ENCODE measurements at places on chromosomes 11 and 22.

DNA sequence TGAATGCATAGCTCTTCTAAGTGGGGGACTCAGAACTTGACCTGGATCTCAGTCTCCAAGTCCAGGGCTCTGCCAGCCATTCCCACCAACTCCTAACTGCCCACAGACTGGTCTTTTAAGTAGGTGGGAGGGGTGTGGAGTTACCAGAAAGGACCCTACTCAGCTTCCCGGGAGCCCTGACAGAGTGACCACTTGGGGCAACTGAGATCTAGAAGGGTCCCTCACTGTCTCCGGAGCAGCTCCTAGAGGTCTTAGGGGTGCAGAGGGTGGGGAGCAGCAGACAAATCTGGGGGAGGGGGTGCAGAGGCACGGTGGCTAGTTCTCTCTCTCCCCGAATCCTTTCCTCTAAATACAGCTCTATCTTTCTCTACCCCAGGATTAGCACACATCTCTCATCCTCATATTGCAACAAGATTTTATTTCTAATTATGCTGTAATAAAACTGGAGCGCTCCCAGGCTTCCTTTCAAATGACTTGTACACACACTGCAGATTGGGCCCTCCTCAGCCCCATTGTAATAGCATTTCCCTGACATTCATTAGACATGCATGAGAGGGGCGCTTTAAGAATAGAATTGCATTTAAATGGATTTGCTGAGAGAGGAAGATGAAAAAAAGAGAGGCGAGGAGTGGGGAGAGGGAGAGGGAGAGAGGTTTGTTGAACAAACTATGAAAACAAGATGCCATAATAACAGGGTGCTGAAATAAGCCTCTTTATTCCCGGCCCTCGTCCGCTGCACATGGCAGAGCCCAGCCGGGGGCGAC lies 219.0 kb downstream of the CEP164 start:
- no peak for DNase-seq

- no peak for DNase-seq
These were observed 281.7 kb downstream of the NXPE2 start for GRCh38 chr11:114959953-114960505.

DNA sequence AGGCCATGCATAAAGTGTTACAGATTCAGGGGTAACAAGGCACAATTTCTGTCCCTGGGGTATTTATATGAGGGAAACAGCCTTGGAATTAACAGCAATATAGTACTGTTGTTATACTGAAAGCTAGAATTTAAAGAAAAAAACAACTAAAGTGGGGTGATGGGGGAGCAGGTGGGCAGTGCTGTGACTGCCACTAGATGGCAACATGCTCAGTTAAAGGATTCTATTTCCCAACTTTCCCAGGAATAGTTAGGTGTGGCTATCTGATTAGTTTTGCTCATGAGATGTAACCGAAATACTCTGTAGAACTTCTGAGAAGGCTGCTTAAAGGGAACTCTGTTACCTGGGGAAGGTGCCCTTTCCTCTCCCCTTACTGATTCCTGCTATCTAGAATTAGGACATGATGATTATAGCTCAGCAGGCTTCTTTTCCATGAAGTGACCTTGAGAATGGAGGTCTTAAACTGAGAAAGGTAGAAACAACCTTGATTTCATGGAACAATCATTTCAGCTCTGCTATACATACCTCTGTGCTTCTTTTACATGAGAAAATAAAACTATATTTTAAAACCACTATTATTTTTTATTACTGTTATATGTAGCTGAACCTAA lies 102.6 kb downstream of the RELT start:
- peak; percentile 66 for DNase-seq

GRCh38 chr11:96188243-96189006 lies 154.6 kb downstream of the MAML2 start:
- DNase-seq, result peak; percentile 90

- DNase-seq, result no peak
These were observed 2.0 kb upstream of the OR52B4 start for GRCh38 chr11:4370166-4370565.

- peak; percentile 45 for DNase-seq
These were observed at the start of gene BAIAP2L2 for GRCh38 chr22:38110008-38110862. BAIAP2L2 (minus strand) TSS chr22:38110684; CDS start chr22:38110525, 159 bp downstream.

DNA sequence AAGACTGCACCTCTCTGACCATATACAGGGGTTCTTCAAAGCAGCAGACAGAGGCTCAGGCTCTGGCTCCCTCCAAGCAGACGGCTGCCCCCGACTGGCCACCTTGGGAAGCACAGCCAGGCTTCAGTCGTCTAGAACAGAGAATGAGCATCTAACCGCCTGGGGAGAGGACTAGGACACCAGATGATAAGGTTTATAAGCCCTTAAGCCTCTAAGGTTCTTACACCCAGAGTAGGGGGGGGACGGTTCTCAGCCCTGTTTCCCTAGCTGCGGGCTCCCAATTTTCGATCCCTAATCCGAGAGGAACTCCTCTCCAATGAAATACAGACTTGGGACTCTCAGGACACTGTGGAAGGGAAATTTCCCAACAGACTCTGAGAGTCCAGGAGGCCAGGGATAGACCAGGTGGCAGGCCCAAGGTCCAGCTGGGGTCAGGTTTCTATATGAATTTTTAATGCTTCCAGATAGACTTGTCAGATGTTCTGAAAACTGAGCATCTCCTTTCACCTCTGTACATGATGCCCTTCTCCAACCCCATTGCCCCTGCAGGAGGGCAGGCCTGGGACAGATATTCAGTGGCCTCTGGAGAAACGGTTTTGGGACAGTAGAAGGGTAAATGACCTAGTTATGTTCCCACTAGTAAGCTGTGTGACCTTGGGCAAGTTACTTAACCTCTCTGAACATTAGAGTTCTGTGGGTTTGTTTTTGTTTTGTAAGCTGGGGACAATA lies 20.2 kb downstream of the RTN4RL2 start:
- peak; percentile 63 for DNase-seq

GRCh38 chr11:70871881-70872280 lies 380.5 kb downstream of the SHANK2 start:
- peak; percentile 26 for DNase-seq

DNA sequence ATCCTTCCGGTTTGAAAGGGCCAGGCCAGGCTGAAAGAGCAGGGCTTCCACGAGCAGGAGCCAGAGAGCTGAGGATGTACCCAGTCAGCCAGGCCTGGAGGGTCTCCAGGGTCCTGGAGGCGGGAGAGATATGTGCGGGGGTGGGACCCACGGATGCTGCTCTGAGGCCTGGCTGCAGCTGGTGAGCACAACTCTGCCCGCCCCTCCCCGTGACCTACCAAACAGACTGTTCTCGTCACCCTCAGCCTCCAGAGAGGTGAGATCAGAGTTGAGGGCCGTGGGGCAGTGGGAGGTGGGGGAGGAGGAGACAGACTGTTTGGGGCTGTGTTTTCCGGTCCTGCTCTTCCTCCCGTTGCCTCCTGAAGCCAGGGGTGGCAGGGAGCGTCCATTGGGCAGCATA lies 42.2 kb downstream of the TRIOBP start:
- no peak for DNase-seq

GRCh38 chr11:27771516-27771915 lies 71.3 kb upstream of the BDNF start:
- DNase-seq, result no peak

DNA sequence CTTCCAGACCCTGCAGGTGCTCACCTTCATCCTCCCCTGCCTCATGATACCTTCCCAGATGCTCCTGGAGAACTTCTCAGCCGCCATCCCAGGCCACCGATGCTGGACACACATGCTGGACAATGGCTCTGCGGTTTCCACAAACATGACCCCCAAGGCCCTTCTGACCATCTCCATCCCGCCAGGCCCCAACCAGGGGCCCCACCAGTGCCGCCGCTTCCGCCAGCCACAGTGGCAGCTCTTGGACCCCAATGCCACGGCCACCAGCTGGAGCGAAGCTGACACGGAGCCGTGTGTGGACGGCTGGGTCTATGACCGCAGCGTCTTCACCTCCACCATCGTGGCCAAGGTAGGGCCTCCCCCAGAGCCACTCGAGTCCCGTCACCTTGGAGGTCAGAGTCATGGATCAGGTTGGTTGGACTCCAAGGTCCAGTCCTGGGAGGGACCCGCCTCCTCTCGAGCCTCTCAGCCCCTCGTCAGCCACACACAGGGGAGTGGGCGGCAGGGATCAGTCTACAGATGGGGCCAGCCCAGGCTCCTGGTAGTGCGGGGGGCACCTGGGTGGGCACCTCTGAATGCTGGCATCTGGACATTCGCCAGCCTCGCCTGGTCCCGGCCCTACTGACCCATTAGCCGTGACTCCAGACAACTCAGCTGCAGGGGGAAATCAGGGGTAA lies 34.8 kb upstream of the SLC22A12 start:
- DNase-seq, result no peak

DNA sequence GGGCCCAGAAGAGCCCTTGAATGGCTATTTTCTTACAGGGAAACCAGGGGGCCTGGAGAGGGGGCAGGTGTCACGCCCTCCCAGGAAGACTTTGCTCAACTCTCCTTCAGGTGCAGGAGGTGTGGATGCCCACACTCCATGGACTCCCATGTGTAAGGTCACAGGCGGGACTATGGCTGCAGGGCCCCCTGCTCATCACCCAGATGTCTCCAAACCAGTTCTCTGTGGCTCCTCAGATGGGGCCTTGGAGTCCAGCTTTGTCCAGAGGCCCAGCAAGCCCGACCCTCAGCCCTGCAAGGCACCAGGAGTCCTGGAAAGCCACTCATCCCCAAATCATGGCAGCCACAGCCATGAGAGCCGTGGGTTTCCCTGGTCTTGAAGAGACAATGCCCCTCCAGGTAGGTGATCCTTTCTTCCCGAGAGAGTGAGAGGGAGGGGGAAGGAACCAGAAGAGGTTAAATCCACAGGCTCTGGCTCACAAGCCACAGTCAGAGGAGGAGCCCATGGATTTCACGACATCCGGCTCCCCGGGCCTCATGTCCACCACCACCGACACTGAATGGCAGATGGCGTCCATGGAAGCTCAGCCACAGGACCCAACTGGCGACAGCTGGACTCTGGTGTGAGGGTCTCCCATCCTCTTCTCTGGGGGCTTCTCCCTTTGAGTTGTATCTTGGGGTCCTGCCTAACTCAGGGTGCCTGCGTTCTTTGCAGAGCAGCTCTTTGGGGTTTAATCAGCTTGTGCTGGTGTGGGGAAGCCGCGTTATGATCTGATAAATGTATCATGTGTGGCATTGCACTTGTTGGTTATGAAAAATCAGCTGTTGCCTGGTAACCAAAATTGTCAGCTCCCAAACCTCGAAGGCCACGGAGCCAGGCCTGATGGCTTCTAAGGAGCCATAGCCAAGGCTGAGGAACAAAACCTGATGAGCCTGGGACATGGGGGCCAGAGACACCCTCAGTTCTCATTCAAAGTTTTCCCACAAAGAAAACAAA lies 620.4 kb downstream of the BRD1 start:
- no peak for DNase-seq

GRCh38 chr11:134498326-134499139 lies 86.5 kb upstream of the B3GAT1 start:
- no peak for DNase-seq

GRCh38 chr11:77183431-77183984 lies 55.5 kb downstream of the MYO7A start:
- no peak for DNase-seq

GRCh38 chr22:48823941-48824340 lies 1003.7 kb downstream of the BRD1 start:
- no peak for DNase-seq

DNA sequence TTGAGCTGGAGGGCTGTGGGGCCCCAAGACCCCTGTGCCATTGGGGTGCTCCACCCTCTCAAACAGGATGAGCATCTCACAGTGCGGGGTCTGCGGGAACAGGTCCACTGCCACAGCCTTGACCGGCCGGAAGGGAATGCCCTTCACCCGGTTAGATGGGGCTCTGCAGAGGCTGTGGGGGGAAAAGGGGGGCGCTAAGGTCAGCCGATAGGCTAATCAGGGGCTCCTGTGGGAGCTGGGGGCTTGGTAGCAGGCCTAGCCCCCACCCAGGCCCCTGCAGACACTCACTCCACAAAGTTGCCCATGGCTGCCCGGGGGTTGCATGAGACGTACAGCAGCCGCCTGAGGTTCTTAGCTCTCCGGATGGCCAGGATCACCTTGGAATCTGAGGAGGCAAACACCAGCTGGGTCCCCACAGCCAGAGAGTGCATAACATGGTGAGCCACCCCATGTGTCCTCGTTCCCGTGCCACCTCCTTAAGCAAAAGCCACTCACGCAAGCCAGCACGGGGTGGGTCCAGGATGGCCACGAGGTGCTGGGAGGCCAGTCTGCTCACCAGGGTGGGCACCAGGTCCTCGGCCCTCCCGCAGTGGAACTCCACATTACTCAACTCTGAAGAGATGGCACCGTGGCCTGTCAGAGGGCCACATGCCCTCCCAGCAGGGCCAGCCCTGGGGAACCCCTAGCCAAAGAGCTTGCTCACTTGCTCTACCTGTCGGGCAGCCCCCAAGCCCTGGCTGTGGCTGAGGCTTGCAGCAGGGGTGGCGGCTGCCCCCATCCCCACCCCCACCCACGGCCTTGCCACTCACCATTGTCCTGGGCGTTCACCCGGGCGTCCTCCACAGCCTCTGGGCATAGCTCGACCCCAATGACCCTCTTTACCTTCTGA lies 3.0 kb upstream of the RANBP1 start:
- no peak for DNase-seq

GRCh38 chr22:34395370-34395769 lies 475.1 kb upstream of the LARGE1 start:
- DNase-seq, result no peak

GRCh38 chr11:107359701-107360100 lies 97.9 kb downstream of the CWF19L2 start:
- no peak for DNase-seq

DNA sequence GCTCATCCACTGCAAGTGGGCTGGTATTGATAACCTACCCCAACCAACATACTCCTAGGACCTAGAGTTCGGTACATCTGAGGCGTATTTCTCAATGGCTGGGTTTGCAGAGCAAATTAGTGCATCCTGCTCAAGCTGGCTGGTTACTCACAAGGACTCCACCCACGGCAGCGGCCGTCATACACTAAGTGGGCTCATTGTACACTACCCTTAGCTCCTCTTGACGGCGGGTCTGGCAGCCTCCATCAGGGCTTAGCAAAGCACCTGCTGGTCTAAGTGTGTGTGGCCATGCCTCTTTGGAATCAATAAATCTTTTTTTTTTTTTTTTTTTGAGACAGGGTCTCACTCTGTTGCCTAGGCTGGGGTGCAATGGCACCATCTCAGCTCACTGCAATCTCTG lies 20.2 kb upstream of the KCNJ11 start:
- DNase-seq, result no peak

DNA sequence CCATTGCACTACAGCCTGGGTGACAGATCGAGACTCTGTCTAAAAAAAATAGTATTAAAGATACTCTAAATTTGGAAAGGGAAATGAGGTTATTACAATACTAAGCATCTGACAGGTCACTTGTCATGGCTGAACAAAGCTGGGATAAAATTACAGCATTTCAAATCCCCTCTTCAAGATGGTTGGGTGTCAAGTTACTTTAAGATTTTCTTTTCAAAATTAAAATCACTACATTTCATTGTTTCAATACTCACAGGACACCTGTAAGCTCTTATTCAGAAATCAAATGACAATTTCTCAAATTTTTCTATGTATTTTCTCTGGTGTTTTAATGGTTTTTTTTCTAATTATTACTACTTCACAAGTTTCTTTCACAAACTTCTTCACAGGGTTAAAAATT lies 5.7 kb downstream of the TAF1D start:
- DNase-seq, result no peak

- DNase-seq, result peak; percentile 39
These were observed 61.3 kb downstream of the TRIM44 start for GRCh38 chr11:35723913-35724312.

All from epithelial cell of esophagus (primary cell).